ENCODE measurements at places on chromosomes 11 and 22.

DNA sequence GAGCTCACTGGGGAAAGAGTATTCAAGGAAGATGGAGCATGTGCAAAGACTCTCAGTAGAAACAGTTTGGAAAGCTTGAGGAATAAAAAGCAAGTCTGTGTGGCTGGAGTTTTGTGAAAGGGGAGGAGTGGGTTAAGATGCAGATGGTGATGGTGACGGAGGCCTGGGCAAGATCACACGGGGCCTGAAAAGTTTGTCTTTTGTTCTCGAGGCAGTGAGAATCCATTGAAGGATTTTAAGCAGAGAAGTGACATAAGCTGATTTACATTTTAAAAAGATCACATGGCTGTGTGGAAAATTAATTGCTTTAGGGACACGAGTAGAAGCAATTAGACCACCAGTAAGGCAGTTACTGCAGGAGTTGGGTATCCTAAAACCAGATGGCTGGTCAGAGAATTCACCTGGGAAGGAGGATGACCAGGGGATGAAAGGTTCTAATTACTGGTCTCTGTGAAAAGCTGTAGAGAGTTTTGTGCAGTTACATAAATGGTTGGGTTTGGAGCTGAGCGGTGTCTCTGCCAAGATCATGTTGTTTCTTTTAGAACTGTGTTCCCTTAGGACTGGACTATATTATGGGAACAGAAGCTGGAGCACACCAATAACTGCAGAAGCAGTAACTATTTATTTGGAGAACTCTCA, 7.1 kb downstream of the RRP8 start:
- no peak for DNase-seq

- DNase-seq, result no peak
Observed at GRCh38 chr11:66317723-66318599, 1.1 kb upstream of the CD248 start.

GRCh38 chr22:29245626-29246385, 22.0 kb downstream of the RHBDD3 start:
- DNase-seq, result no peak

- DNase-seq, result no peak
Observed at GRCh38 chr11:34595960-34596644, 24.8 kb upstream of the EHF start.

- no peak for DNase-seq
Observed at GRCh38 chr11:82873919-82874333, 26.3 kb downstream of the PRCP start.

GRCh38 chr11:43988040-43988817, 45.8 kb downstream of the C11orf96 start:
- no peak for DNase-seq

DNA sequence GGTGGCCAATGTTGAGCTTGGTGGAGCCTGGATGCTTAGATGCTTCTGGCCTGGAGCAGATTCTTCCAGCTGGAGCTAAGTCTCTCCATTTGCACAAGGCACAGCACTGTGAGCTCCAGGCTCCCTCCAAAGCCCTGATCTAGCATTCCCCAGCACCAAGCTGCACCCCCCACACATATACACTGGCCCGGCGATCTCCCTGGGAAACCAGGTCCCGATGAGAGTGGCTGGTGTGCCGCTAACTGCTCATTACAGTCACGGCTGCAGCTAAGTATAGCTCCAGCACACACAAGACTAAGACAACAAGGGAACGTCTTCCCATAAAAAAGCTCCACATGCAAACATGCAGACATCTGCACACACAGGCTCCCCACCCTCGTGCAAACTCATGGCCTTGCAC, 17.6 kb downstream of the KCNC1 start:
- DNase-seq, result no peak

- no peak for DNase-seq
Observed at GRCh38 chr11:110295086-110295485, 1.3 kb downstream of the RDX start.

GRCh38 chr11:125175896-125176575, 11.5 kb downstream of the PKNOX2 start:
- no peak for DNase-seq

- DNase-seq, result no peak
Observed at GRCh38 chr22:46459347-46460065, 77.9 kb downstream of the CELSR1 start.

GRCh38 chr11:85096939-85097338, 530.2 kb downstream of the DLG2 start:
- DNase-seq, result no peak

GRCh38 chr11:58647141-58647699, 24.8 kb downstream of the CNTF start:
- DNase-seq, result no peak

GRCh38 chr11:86261328-86261727, 16.8 kb downstream of the EED start:
- DNase-seq, result no peak

GRCh38 chr11:32437495-32438345, 2.4 kb upstream of the WT1 start:
- no peak for DNase-seq

GRCh38 chr11:2453436-2453835, 8.6 kb downstream of the KCNQ1 start:
- DNase-seq, result no peak

GRCh38 chr11:71962428-71963038, 33.7 kb downstream of the RNF121 start:
- no peak for DNase-seq

- DNase-seq, result no peak
Observed at GRCh38 chr11:120271672-120272071, 31.7 kb downstream of the POU2F3 start.

DNA sequence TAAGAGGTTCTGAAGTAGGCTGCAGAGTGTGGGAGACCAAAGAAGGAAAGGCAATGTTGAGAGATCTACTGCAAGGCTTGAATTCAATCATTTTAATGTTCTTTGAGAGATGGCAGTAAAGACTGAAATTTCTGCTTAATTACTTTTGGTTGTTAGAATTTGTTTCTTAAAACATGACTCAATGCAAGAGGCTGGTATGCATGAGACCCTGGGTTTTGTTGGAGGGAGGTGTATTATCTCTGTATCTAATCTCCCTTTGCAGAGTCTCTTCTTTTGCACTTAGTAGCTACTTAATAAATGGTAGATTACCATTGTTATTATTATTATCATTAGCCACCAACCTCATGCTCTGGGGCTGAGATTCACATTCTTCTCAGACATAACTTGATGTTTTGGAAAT, 87.4 kb upstream of the DRD2 start:
- no peak for DNase-seq

DNA sequence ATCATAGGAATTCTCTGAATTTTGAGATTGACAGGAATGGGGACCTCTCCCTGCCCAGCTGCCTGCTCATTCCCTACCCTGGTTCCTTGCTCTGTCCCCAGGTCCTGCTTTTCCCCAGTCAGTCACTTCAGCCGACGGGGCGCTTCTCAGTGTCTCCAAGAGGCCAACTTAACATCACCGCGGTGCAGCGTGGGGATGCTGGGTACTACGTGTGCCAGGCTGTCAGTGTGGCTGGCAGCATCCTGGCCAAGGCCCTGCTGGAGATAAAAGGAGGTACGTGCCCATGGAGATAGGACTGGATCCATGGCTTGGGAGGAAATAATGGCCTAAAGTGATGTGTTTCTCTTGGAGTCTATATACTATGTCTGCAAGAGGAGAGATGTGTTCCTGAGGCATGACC, 7.0 kb downstream of the ROBO3 start:
- no peak for DNase-seq

DNA sequence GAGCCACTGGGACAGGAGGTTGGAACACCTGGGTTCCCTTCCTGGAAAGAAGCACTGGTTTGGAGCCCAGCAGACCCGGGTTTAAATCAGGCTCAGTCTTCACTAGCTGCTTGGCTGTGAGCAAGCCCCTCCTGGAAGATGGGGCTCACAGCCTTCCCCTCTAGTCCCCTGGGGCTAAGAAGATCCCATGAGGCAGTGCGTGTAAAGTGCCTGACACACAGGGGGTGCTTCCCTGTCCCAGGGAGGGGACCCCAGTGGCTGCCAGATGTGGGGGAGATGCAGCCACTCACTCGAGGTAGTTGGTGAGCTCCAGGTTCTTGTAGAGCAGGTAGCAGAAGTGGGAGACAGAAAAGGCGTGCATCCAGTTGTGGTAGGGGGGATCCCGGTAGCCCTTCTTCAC, 93.2 kb downstream of the PDE2A start:
- DNase-seq, result no peak

DNA sequence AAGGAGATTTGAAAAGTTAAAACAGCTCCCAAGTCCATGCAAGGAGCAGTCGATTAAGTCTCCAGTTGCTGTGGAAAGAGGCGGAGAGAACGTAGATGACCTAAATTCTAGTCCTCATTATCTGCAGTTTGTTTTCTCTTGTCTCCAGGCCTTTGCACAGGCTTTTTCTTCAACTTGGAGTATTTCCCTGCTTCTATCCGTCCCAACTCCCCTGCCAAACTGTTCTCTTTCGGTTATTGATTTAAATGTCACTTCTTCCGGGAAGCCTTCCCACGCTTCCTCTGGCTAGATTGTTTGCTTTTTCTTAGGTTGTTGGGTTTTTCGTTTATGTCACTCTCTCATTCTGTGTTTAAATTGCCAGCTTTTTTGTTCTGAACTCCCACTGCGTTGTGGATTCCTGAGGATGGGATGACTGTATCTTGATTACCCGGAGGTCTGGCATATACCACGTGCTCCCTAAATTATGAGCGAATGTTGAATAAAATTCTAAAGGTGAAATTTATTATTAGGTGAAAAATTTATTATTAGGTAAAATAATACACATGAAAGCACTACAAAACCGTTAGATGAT, 463 bp downstream of the TMEM126B start:
- DNase-seq, result no peak

GRCh38 chr11:61956191-61957020, 6.3 kb downstream of the BEST1 start:
- DNase-seq, result no peak

DNA sequence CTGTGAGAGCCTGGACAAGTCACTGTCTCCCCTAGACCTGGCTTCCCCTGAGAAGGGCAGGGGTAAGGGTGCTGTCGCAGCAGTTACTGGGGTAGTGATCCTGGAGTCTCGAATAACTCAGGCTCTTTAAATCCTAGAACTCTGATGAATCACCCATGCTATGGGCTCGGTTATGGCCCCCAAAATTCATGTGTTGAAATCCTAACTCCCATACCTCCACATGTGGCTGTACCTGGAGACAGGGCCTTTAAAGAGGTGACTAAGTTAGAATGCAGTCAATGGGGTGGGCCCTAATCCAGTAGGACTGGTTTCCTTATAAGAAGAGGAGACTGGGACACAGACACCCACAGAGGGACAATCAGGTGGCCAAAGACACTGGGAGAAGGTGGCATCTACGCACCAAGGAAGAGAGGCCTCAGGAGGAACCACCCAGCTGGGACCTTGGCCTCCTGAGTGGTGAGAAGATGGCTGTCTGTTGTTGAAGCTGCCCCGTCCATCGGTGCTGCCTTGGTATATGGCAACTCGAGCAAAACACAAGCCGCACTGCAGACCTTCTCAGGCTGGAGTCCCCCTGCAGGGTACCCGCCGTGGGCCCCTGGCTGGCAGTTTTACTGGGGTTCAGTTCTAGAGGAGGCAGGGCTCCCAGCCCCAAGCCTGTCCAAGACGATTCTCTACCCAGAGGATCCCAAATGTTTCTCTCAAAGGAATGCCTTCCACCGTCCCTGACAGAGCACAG, 48.8 kb upstream of the SHISAL1 start:
- no peak for DNase-seq

DNA sequence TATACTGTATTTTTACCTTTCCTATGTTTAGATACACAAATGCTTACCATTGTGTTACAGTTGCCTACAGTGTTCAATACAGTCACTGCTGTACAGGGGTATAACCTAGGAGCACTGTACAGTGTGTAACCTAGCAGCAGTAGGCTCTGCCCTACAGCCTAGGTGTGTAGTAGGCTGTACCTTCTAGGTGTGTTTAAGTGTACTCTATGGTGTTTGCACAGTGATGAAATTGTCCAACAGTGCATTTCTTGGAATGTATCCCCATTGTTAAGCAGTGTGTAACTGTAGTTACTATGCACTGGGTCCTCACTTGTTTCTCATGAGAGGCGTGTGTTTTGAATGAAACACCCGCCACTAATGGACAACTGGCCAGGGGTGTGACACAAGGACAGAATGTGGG, 269.0 kb downstream of the OPCML start:
- DNase-seq, result no peak

GRCh38 chr11:76334826-76335389, 46.0 kb downstream of the THAP12 start:
- no peak for DNase-seq

- DNase-seq, result no peak
Observed at GRCh38 chr11:77086521-77087472, 15.8 kb upstream of the OMP start.

- peak; percentile 57 for DNase-seq
Observed at GRCh38 chr11:32297611-32298011, 137.7 kb downstream of the WT1 start.

GRCh38 chr11:119297938-119298337, 19.0 kb downstream of the MCAM start:
- DNase-seq, result no peak

DNA sequence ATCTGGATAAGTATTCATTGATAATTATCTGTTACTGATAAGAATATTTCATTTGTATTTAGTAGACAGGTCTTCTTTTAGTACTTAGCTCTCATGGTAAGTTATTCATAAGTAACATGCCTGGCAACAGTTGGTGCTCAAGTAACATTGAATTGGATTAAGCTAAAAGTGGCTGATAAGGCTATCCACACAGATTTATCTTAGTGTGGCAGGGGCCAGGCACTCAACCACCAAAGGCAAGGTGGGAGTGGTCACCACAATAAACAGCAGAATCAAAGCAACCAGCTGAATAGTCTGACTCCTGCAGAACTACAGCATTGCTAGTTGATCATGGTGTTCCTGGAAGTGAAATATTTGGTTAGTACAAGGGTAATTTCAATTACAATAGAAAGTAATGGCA, 33.0 kb upstream of the NARS2 start:
- no peak for DNase-seq

DNA sequence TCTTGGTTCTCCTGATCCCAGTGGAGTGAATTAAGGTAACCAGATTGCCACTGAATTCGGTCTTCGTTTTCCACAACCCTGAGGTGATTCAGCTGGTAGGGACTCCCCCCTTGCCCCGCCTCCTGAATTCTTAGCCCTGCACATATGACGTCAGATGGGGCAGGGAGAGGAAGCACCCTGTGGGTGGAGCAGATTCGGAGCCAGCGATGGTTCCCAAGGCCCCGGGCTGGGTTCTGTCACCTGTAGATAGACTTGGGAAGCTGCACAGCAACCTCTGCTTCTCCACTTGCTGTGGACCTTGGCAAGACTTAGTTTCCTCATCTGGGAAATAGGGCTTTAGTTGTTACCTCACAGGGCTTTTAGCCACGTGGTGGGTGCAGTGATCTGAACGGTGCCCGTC, 67.8 kb downstream of the CTTN start:
- no peak for DNase-seq

Measured in NCI-H2081 treated with DMSO at 0.1 percent for 48 hours (cell line).